ENCODE measurements at places on chromosomes 11 and 22. TPM values are rescaled to one million over a fixed set of nuclear protein-coding genes. Genes with fewer than 3 reads are reported as not detected.

TUT1 gene
- total RNA-seq: 8.5 TPM

SMC1B gene
- total RNA-seq: not detected

MMP8 gene
- not detected for total RNA-seq

HYLS1 gene
- 15.4 TPM for total RNA-seq

DNA sequence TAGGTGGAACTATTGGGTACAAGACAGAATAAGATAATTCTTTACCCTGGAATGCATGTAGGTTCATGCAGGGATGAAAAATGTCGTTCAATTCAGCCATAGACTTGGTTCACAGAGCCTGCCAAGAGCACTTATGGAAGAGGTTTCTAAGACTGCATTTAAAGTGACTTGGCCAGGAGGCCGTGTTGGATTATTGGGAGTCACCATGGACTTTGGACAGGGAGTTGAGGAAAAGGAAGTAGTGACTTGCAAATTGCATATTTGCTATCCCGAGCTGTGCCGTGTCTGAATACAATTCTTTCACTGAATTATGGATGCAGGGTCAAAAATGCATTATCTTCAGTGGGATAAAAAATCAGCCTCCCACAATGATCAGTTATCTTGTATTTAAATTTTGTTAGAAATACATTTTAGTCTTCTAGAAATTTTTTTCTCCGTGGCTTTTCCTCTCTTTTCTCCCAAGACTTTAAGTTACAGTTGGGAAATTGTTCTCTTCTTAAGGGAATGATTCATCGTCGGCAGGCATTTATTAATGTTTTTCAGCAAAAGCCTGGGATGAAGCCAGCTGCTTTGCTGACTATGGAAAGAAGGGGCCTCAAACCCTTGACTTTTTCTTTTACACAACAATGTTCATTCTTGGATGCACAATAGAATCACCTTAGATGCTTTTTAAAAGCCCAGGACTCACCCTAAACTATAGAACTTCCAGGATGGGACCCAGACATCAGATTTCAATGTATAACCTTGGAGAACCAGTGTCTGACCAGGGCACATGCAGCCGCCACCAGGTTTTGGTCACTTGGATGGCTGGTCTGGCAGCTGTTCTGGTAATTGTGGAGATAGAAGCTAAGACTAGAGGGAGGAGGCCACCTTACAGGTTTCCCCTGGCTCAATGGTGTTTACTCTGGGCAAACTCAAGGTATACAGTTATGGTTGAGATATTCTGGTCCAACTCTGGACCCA lies 70.8 kb downstream of the FAT3 start:
- H3K27ac ChIP-seq: peak overlapping the region; percentile 73
- peak; percentile 21 for DNase-seq
- no peak overlapping the region for H3K4me3 ChIP-seq
- peaks cover 20% of the 10 kb centered on the region for H3K4me1 ChIP-seq
- no peaks in the 10 kb centered on the region for H3K36me3 ChIP-seq
- H3K27me3 ChIP-seq: no peaks in the 10 kb centered on the region

DNA sequence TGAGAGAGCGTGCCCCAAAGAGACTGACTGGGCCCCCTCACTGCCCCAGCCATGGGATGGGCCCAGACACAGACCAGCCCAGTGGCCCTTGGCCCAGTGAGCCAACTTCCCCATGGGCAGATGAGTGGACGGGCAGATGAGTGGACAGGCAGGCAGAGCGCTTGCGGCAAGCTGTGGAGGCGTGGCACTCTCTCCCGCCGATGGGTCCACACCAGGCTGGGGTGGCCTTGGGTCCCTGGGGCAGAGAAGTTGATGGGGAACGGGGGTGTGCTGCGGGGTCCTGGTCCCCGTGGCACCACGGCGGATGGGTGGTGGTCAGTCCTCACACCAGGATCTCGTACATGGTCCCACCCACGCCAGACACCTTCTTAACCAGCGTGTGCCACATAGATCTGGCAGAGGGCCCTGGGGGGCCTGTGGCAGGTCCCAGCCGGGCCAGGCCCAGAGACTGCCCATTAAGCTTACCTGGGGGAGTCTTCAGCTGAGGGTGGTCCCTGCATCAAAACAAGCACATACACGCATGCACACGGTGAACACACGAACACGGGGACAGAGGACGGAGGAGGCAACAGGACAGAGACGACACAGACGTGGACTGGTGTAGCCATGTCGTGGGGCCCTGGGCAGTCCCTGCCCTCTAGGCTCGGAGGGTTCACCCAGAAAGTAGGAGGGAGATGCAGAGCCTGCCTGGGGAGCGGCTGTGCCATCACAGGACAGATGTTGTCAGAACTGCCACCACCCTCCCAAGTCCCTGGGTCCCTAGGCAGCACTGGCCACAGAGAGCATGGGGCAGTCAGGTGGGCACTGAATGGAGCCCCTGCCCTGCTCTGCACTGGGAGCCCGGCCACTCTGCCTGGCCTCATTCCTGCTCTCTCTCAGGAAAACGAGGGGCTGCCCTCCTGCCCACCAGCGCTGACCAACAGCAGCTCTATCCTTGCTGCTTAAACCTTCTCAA lies 182.2 kb downstream of the IGLL1 start:
- H3K27ac ChIP-seq: no peak overlapping the region
- H3K4me3 ChIP-seq: no peak overlapping the region
- peaks cover 35% of the 10 kb centered on the region for H3K4me1 ChIP-seq
- no peaks in the 10 kb centered on the region for H3K27me3 ChIP-seq
- no peaks in the 10 kb centered on the region for H3K36me3 ChIP-seq

- no peaks in the 10 kb centered on the region for H3K27me3 ChIP-seq
- H3K4me1 ChIP-seq: peaks cover 9% of the 10 kb centered on the region
- peak overlapping the region; percentile 22 for H3K4me3 ChIP-seq
- peak; percentile 83 for DNase-seq
Measured at GRCh38 chr11:73661035-73661628, 14.8 kb downstream of the PLEKHB1 start.

DNA sequence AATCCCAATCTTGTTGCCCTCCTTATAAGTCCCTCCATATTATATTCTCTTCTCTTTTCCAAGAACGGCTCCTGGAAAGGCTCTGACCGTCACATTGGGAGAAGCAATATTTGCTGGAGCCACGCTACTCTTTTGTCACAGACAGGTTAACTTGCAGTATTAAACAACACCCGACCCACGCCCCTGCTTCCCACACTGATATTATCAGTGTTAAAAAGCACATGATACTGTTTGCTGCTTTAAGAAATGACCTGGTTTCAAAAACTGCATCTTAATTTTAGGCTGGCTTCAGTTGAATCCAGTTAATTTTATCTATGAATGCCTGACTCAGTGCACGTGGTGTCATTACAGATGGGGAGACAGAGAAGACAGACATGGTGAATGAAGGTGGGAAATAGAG lies 3.1 kb downstream of the FLI1 start:
- DNase-seq: no peak
- H3K27ac ChIP-seq: no peak overlapping the region
- H3K4me3 ChIP-seq: no peak overlapping the region
- no peaks in the 10 kb centered on the region for H3K27me3 ChIP-seq
- no peaks in the 10 kb centered on the region for H3K36me3 ChIP-seq
- H3K4me1 ChIP-seq: peaks cover 21% of the 10 kb centered on the region

GRCh38 chr11:122979815-122980595 lies 1.6 kb downstream of the BSX start:
- no peaks in the 10 kb centered on the region for H3K4me1 ChIP-seq
- DNase-seq: no peak
- no peaks in the 10 kb centered on the region for H3K36me3 ChIP-seq
- no peak overlapping the region for H3K27ac ChIP-seq

DNA sequence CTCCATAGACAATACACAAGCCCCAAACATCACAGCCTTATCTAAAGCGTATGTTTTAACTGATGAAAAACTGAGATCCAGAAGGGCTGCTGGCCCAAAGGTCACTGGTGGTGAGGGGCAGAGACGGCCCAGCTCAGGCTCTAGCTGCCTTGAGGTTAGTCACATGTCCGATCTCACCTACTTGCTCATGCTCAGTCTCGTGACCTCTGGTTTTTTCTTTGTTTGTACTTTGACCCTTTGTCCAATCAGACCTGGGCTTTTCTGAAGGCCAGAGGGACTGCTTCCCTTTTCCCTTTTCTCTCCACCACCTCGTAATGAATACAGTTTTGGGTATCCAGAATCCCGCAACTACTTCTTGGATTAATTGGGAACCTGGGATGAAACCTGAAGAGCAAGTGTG lies 28.6 kb downstream of the MMP20 start:
- no peak for DNase-seq
- no peaks in the 10 kb centered on the region for H3K36me3 ChIP-seq
- H3K4me1 ChIP-seq: peaks cover 26% of the 10 kb centered on the region

GRCh38 chr11:85768473-85769146 lies 42.3 kb downstream of the SYTL2 start:
- no peak overlapping the region for H3K27ac ChIP-seq
- no peak for DNase-seq
- no peak overlapping the region for H3K4me3 ChIP-seq
- H3K27me3 ChIP-seq: no peaks in the 10 kb centered on the region
- H3K36me3 ChIP-seq: no peaks in the 10 kb centered on the region
- no peaks in the 10 kb centered on the region for H3K4me1 ChIP-seq

DNA sequence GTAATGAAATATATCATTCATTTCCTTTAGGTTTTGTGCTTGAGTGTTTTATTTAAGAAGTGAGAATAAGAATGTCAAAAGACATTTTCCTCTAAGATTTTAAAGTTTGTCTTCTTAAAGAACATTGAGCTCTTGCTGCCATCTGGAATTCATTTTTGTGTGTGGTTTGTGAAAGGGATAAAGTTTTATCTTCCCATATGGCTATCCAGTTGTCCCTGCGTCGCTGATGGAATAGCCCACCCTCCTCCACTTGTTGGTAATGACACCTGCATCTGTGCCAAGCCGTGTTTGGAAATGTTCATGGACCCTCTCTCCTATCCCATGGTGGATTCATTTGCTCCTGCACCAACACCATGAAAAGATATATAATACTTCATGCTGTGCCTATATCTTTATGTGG lies 901.5 kb downstream of the BRD1 start:
- H3K4me1 ChIP-seq: no peaks in the 10 kb centered on the region
- 0 out of 2 replicates have a peak, but pooled peaks cover 4% of the 10 kb centered on the region for H3K27me3 ChIP-seq
- no peak overlapping the region for H3K27ac ChIP-seq
- no peaks in the 10 kb centered on the region for H3K36me3 ChIP-seq

- no peaks in the 10 kb centered on the region for H3K36me3 ChIP-seq
- H3K4me1 ChIP-seq: no peaks in the 10 kb centered on the region
- no peaks in the 10 kb centered on the region for H3K27me3 ChIP-seq
- no peak overlapping the region for H3K27ac ChIP-seq
- DNase-seq: no peak
Measured at GRCh38 chr22:44424359-44424682, 73.7 kb downstream of the RTL6 start.

DNA sequence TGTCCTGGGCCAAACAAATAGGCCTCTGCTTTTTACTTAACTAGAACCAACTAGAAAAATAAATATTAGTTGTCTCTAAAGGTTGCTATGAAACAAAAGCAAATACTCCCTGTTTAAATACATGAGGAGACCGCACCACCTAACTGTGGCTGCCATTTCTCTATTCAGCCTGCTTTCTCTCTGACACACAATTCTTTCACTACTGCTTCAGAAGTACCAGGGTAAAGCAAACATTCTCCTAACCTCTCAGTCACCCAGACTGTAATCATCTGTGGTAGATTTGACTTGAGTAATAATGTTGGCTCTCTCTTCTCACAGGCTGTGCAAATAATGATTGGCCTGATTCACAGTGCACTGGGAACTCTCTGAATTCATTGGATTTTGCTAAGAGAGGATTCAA lies 41.0 kb upstream of the MS4A8 start:
- H3K4me1 ChIP-seq: no peaks in the 10 kb centered on the region
- no peak for DNase-seq

DNA sequence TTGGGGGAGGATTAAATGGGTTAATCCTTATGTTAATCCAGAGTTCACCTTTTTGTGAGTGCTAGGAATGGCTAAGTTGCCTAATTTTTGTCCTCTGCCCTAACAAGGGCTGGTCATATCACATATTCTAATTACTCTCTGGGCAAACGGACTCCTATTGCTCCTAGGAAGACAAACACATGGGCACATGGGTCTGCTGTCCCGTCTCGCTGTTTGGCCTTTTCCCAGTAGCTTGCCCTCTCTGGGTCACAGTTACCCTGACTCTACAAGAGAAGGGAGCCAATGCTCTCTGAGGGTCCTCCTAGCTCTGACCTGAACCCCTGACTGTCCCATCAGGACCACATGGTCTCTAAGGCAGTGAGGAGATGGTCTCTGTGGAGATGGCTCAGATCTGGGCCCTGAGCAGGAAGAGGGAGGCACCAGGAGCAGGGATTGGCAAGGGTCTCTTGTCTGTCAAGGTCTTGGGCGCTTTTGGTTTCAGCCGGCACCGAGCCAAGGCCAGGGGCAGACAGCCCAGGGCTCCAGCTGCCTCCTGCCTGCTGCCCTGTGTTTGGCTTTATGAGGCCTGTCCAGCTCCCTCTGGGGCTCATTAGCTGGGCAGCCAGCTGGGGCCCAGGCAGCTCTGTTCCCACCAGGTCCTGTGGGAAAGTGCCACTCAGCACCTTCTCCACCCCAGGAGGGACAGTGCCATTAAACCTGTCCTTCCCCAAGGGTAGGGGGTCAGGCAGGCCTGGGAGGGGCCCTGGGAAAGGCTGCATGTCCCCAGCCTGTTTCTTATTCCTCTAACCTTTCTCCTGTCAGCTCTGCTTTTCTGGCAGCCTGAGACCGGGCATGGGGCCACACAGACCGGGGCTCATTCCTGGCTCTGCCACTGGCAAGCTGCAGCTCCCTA lies 559.9 kb downstream of the MN1 start:
- no peak for DNase-seq
- no peak overlapping the region for H3K27ac ChIP-seq
- H3K4me3 ChIP-seq: no peak overlapping the region
- H3K36me3 ChIP-seq: no peaks in the 10 kb centered on the region

DNA sequence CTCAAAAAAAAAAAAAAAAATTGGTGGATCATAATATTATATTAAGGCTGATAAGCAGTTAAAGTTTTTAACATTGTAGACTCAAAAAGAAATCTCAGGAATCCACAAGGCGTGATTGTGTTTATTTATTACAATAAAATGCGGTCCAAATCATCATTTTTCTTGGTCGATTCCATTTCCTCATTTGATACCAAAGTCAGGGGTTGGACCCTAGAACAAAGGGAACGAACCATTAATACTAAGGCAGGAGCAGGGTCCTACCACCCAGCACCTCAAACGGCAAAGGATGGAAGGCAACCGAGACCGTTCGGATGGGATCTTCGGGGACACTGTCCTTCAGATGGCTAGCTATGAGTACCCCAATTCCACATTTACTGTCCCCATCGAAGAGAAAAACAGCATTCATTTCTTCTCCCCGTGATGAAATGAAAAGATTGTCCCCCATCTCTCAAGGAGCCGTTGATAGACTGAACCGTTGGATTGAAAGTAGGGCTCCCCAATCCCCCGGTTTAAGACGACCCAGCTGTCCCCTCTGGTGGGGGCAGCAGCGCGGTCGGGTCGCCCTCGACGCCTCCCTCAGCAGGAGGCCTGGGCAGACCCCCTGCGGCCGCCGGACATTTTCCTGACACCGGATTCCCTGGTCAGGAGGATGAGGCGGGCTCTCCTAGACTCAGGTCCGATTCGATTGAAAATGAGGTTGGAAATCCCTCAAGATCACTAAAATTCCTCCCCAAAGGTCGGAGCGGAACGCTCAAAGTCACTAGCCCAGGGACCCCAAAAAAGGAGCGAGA lies 607 bp downstream of the DMC1 start:
- no peaks in the 10 kb centered on the region for H3K27me3 ChIP-seq
- H3K4me3 ChIP-seq: no peak overlapping the region
- no peak overlapping the region for H3K27ac ChIP-seq
- no peaks in the 10 kb centered on the region for H3K36me3 ChIP-seq
- H3K4me1 ChIP-seq: peaks cover 13% of the 10 kb centered on the region
- DNase-seq: no peak

- H3K36me3 ChIP-seq: no peaks in the 10 kb centered on the region
- no peak for DNase-seq
- H3K27ac ChIP-seq: no peak overlapping the region
- H3K4me3 ChIP-seq: no peak overlapping the region
- no peaks in the 10 kb centered on the region for H3K27me3 ChIP-seq
- no peaks in the 10 kb centered on the region for H3K4me1 ChIP-seq
Measured at GRCh38 chr11:133123366-133123765, 408.9 kb downstream of the OPCML start.

All from SJSA1 (cell line).